ENCODE measurements at places on chromosomes 4 and X.

DNA sequence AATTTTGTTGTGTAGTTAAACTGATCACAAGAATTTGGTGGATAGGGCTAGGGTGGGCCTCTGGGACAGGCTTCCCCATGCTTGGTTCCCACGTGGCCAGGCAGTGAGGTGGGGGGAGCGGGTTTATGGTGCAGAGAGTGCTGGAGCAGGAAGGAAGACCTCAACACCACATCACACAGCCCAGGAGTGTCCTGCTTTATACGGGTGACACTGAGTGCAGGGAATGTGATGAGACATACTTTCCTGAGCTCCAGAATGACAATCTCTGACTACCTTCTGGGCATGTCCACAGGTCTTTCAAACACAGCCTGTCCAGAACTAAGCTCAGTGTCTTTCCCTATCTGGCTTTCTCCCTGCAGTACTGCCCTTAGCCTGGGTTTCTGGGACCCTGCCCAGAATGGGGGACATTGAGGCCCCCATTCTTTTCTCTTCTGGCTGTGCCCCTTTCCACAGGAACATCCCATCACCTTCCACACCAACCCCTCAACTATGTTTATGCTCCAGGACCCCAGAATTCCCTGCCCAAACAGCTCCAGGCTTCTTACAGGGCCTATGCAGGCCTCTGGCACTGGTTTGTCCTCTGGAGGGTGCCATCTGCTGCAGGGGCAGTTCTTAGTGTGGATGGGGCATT, 36.5 kb upstream of the RASL11B start:
- no peak for DNase-seq

- no peak for DNase-seq
Observed at GRCh38 chrX:82666355-82666754, 841.7 kb upstream of the POU3F4 start.

- no peak for DNase-seq
Observed at GRCh38 chr4:52861171-52861823, 820 bp upstream of the RASL11B start.

GRCh38 chr4:151700566-151701316, 60.1 kb downstream of the GATB start:
- no peak for DNase-seq

DNA sequence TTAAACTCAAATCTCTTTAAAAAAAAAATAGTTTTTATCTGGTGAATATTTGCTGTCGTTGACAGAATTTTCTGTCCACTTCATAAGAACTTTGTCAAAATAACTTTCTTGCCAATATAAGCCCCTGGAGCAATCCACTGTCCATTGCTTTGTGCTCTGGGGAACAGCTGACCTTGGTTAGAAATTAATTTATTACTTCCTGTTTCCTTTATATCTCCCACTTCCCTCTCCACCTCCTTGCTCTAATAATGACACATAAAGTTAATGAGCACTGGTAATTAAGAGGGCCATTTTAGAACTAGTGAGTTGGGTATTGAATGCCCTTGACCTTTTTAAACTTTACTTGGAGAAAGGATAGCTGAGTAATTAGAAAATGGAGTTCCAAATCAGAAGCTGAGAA, 151.3 kb upstream of the LEF1 start:
- DNase-seq = no peak

- no peak for DNase-seq
Observed at GRCh38 chrX:37424000-37424429, 74.9 kb downstream of the PRRG1 start.

DNA sequence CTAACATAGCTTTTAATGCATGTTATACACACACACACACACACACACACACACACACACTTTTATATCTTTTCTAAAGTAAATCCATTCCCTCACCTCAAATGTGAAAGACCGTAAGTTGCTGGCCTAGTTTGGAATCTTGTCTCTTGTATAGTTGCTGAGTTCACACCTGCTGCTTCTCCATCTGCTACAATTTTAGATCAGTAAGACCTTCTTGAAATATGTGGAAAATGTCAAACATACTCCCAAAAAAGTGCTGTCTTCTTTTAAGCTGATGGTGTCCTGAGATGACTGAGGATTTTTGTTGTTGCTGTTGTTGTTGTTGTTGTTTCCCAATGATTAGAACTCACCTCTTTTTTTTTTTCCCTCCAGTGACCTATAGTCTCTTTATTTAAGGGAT, 121.3 kb downstream of the SNCA start:
- DNase-seq = no peak

DNA sequence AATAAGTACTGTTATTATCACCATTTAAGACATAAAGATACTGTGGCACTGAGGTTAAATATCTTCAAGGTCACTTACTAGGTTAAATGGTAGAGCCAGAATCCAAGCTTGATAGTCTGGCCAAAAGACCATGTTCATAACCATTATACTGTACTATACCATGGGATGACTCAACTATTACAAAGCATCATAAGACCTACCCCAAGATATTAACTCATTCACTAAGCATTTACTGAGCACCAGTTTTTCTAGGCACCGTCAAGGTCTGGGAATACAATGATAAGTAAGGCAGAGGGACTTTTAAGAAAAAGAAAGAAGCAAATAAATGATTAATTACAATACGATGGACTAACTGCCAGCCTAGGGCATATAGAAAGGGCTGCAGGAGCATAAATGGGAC, 95.5 kb upstream of the KCTD8 start:
- no peak for DNase-seq

DNA sequence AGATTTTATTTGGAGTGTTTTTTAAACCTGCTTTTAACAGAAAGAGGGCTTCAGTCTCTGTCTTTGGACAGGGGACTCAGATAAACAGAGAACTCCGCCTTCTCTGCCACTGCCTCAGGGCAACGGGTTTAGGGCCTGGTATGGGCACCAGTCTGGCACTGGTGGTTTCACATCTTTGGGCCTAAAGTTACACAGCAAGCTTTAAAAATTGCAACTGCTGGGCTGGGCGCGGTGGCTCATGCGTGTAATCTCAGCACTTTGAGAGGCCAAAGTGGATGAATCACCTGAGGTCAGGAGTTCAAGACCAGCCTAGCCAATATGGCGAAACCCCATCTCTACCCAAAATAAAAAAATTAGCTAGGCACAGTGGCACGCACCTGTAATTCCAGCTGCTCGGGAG, 10.3 kb upstream of the NAT8L start:
- no peak for DNase-seq

DNA sequence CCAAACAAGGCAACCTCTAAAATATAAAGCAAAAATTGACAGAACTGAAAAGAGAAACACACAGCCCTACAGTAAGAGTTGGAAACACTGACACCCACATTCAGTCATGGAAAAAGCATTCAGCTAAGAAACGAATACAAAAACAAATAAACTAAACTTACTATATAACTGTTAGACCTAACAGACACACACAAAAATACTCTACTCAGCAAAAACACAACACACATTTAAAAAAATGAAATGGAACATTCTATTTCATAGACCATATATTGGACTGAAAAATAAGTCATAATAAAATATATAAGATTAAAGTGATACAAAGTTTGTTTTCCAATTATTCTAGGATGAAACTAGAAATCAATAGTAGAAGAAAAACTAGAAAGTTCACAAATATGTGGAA, 488.8 kb upstream of the POU3F4 start:
- no peak for DNase-seq

DNA sequence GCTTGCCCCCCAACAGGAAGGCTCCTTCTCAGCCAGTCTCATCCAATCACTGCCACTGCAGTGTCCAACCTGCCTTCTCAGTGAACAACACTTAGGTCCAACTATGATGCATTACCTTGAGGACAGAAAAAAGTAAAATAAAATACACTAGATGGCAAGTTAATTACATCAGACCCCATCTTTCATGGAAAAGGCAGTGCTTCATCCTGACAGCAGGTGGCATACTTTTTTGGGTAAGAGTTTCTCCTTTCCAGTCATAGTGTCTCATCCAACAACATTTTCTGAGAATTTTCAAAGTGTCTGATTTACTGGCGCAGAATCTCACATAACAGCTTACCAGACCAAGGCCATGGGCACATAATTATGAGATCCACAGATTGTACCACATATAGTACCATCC, 1742.8 kb downstream of the PCDH7 start:
- DNase-seq = no peak

DNA sequence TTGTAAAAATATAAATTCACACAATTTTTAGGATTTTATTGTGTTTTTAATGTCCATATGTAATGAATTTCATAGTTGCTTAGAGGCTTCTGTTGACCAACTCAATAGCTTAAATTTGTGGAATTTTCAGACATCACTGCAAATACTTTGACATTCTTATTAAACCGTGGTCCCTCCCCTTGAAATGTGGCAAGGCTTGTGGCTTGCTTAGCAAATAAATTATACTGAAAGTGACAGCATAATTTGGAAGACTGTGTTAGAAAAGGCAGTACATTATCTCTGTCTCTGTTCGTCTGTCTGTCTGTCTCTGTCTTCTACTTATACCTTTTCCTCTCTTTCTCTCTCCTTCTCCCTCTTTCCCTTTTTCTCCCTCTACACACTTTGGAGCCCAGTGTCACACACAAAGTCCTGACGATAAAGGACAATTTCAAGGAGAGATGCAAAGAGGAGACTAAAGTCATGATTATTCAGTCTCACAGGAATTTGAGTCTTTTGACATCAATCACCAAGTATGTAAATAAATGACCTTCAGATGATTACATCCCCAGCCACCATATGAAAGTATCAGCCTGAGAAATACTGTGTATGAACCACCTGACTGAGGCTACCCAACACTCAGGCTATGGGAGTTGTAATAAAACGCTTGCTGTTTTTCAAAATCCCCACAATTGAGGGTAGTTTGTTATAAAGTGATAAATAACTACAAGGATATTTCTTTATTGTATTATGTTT, 21.0 kb upstream of the UGT2B7 start:
- DNase-seq = no peak

DNA sequence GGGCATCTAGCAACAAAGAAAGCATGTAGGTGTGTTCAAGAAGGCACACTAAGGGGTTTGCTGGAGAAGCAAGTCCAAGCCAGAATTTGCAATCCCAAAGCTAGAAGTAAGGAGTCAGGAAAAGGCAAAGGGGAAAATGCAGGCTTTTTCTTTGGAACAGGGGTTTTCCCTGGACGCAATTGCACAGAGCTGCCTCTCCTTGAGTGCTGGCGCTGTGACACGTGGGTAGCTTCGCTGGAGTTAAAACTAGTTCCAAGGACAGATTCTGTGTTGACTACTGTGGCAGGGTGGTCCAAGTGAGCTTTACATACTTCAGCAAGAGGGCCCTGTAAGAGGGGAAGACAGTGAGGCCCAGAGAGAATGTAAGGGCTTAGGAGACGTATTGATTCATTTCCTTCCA, 277.1 kb downstream of the ADGRA3 start:
- no peak for DNase-seq

DNA sequence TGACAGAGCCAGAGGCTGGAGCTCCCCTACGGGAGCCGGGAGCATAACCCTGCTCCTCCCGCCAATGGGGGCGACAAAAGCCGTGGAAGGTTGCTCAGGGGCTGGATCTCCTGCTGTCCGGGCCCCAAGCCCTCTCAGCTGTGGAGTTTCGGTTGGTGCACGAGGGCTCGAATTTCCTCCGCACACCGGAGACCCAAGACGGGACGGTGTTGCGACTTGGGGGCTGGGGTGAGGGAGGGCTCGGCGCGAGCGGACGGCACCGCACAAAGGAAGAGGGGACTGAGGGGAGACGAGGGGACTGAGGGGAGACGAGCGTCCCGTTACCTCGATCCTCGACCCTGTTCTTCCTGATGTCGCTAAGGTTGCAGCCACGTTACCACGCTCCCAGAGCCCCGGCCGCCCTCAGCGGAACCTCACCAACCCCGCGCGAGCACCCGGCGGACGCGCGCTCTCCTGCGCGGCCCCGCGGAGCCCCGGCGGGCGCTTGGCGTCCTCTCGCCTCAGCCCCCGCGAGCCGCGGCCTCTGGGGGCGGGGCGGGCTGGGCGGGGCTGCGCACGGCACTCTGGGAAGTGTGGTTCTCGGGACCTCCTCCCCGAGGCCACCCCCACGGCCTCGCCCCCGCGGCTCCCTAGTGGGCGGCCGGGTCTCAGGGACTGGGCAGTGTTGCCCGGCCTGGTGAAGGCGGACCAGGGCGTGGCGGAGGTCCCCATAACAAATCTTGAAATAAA, at the start of gene KLHL8:
TSS of gene KLHL8 (minus strand) at position 525 of the 729 bp plus-strand sequence. CDS start 25,079 bp downstream, outside the sequence.
- peak; percentile 95 for DNase-seq

DNA sequence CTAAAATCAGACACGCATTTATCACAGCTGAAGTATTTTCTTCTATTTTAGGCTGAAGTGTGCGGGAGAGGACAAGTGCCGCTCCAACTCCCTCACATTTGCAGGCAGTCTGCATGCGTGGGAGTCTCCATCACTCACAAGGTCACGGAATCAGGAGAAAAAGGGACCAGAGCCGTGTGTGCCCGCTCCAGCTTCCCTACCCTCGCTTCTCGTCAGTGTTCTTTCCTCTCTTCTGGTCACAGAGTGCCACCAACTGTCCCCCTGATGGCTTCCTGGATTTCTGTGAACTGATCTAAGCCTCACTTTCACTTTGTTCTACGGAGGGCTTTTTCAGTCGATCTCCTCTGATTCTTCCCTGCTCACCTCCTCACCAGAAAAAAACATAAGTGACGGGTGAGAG, 407.4 kb upstream of the AADAT start:
- DNase-seq = no peak

GRCh38 chr4:4867375-4868039, 8.0 kb downstream of the MSX1 start:
- no peak for DNase-seq

DNA sequence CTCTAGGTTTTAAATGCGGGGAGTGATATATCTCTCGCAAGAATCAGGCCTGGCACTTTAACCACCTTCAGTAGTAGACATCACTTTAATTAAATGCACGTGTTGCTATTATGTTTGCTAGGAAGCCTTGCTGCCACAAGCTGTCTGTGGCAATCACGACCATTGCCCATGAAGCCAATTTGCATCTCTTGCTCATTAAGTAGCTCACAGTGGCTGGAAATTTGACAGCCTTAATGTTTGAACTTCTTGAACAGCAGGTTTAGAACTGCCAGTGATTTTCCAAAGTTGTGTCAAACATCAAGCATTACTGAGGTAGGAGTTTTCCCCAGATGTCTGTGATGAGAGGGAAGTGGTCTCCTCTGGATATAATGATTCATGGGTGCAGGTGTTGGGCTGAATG, 642.3 kb upstream of the CPEB2 start:
- DNase-seq = no peak

- DNase-seq = no peak
Observed at GRCh38 chr4:38860788-38861424, 4.3 kb upstream of the TLR6 start.

DNA sequence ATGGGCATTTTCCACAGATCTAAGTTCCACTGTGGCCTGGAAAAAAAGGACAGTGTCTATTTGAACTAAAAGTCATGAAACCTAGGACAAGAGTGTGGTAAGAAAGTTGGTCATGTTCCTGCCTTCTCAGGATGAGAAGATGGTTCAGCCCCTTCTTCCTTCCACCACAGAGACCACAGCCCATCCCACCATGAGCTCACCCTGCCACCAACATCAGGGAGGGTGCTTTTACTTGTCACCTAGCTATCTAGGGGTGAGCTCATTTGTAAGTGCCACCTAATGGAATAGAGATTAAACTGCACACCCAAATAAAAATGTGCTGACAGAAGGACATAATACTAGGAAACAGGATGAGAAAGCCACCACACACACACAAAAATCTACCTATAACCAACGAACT, 235.9 kb downstream of the SPIN4 start:
- no peak for DNase-seq

GRCh38 chr4:151468715-151469696, 60.0 kb downstream of the FHIP1A start:
- DNase-seq = no peak
